Glomerular endothelial cell (primary cell): ENCODE measurements at places on chromosomes 6 and 20. TPM values are rescaled to one million over a fixed set of nuclear protein-coding genes. Genes with fewer than 3 reads are reported as not detected.

DNA sequence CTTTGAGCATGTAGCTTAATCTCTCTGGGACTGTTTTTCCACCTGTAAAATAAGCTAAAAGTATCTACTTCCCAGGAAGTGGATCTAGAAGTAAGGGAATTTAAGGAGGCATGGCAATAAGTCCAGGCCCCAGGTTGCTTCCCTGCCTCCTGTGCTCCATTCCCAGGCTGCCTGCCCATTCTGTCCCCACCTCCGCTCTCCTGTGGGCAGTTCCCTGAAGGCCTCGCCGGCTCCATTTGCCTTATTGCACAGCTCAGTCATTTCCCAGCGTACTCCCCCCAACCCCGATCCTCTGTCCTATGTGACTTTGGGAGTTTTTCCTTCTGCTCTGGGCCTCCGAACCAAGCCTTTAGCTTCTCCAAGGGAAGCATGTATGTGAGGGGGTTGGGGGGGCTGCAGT lies 4.6 kb downstream of the SLC29A1 start:
- DNase-seq = no peak

PTCHD4 gene
- total RNA-seq = 8.0 and 17.8 TPM in 2 replicates

DNA sequence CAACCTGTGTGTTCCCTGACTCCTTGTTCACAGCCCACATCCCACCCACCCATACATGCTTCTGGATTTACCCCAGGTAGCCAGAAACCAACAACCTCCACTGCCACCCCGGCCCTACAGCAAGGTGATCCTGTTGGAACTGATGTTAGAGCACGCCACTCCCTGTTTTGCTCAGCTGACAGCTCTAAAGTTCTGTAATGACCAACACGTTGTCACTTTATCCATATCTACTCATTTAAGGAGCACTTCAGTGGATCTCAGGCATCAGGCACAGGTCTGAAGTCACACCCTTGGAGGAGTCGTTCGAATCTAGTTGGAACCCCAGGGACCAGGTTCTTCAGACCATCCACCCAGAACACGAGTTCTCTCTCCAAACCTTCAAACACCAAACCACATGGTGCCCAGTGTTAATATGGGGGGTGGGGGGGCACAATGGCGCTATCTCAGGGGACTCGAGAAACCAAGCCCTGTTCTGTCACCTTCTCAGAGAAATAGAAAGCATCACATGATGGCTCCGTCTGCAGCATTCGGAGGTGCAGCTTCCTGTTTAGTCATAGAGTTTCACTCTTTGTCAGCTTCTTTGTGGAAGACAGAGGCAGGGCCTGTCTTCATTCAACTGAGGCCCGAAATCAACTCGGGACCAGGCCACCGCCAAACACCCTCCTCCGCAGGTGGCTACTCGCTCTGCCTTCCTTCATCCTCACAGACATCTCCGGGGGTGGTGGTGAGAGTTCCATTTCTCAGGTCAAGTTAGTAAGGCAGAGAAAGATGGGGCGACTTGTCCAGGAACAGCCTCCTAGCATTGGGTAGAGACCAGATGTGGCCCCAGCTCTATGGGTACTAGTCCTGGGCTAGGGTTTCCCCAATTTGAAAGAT lies 142.2 kb downstream of the NFATC2 start:
- DNase-seq = no peak

DNA sequence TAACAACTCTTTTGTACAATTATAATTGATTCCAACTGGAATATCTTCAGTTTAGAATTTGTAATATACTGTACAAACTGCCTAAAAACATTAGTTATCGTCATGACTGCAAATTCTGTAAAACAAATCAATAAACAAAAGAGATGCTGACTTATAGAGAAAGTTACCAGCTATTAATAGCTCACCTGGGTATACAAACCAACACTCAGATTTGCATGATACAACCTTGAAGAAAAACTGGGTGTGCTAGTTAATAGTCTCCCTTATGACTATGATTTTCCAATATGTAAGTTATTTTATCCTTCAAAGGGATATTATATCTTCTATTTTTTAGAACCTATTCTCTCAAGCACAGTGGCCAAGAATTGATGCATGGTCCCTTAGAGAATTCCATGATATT lies 698.5 kb downstream of the FRK start:
- DNase-seq = no peak

GRCh38 chr6:124669713-124670480 lies 292.3 kb upstream of the RNF217 start:
- no peak for DNase-seq

RIPPLY2 gene
- total RNA-seq = not detected in 2 replicates

BPIFB4 gene
- not detected in 2 replicates for total RNA-seq

GRCh38 chr6:75429061-75429703 lies 64.4 kb downstream of the FILIP1 start:
- no peak for DNase-seq

- no peak for DNase-seq
Observed at GRCh38 chr20:41643504-41643938, 25.3 kb upstream of the CHD6 start.

DNA sequence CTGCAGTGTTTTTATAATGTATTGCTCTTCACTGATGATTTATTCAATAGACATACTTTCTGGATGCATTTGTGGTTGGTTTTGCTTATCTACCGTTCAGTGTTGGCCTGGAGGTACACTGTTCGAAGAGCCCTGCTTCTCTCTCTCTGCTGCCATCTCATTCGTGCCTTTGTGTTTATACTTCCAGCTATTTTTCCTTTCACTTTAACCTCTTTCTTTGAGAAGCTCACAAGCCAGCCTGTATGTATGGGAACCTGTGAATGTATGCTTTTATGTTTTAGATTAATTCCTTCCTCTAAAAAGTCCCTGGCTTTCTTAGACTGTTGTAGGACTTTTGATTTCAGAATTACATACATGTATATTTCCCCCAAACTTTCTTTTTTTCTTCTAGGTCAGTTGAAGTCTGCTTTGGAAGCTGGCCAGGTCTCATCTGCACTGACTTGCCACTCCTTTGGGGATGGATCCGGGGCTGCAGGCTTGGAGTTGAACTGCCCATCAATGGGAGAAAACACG lies 83.0 kb downstream of the SCAND1 start:
- DNase-seq = no peak

DNA sequence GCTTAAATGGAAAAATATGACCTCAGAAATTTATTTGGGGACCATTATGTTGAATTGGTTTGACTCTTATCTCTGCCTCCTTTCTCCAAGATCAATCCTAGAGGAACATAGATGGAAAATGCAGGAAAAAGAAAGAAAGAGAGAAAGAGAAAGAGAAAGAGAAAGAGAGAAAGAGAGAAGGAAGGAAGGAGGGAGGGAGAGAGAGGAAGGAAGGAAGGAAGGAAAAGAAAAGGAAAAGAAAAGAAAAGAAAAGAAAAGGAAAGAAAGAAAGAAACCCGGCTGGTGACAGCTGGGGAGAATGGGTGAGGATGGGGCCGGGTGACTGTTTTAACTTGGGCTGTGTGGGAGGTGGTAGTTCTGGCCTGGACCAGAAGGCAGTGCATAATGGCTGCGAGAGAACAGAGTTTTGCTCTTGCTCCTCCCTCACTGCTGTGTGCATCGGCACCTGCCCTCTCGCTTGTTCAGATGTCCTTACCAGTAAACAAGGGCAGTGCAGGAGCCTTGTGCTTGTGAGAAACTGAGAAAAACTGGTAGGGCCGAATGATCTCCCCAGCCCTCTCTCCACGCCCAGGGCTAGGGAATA lies 24.7 kb downstream of the GLO1 start:
- DNase-seq = no peak

DNA sequence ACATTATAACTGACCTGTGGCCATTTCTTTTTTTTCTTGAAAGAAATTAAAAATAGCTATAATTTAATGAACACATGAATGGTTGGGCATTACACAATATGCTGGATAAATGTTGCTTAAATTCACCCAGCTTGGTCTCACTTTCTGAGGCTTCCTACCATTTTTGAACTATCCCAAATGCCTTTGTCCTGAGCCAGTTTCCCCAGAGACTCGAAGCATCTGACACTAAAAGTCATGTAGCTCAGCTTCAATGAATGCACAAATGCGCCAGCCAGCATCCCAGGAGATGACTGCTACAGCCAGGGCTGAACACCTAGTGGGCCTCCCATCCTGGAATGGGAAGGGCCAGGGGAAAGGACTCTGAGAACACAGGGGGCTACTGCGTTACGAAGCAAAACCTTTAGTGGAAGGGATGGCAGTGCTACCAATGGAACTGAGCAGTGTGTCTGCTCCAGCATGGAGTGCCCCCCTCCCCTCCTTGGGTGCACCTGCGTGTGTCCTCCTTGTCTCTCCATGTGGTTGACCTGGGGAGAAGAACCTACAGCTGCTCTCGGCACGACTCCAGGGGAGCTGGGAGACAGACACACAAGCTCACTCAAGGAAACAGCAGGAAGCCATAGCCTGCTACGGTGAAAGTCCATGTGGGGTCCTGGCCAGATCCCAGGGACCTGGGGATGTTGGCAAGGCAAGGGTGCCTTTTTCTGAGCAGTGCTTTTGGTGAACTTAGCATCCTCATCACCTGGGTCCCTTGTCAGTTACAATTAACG lies 60.9 kb downstream of the IRF4 start:
- no peak for DNase-seq

DNA sequence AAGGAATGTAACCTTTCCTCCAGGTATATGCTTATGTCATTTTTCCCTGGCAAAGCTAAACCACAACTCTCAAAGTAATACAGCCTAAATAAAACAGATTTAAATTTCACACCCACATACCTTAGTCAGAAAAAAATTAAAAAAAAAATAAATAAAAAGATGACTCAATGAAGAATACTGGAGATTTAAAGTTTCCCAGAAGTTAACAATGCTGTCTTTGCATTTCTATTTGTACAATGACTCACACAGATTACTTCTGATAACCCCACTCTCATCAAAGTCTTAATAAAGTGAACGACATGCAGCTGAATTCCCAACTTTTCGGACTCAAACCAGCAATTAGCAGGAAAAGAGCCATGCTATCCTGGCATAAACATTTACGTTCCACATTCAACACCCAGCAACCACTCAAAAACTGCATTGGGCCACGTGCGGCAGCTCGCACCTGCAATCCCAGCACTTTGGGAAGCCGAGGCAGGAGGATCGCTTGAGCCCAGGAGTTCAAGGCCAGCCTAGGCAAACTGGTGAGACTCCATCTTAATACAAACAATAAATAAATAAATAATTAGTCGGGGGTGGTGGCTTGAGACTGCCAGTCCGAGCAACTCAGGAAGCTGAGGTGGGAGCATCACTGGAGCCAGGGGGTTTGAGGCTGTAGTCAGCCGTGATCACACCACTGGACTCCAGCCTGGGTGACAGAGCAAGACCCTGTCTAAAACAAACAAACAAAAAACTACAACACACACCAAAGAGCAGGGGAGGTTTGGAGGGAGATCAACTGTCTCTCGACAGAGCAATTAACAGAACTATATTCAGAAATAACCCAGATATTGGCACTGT lies 130.5 kb downstream of the WDR27 start:
- DNase-seq = peak; percentile 14

- DNase-seq = no peak
Observed at GRCh38 chr20:40491009-40491590, 197.9 kb downstream of the MAFB start.

ALDH8A1 gene
- 0.10 and 0.18 TPM in 2 replicates for total RNA-seq

HLA-B gene
- 1,037 and 2,213 TPM in 2 replicates for total RNA-seq

DNA sequence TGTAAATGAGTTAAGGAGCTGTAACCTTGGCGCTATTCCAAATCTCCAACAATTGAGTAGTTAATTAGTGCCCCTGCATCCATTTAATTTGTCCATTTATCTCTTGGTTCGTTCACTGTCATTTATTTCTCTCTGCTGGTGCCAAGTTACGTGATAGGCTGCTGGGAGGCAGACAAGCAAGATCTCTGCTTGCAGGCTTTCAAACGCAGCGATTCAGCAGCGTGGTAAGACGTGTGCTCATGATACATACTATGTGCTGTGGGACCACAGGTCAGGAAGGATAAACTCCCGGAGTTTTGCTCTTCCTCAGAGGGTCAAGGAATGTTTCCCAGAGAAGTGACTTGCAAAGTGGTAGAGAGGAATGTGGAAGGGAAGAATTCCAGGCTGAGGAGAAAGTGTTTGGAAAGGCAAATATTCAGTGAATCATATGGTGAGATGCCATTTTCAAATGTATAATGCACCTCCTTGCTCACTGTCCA lies 46.4 kb downstream of the UTRN start:
- DNase-seq = no peak

SCGN gene
- total RNA-seq = not detected in 2 replicates

TRERF1 gene
- total RNA-seq = 1.2 and 2.5 TPM in 2 replicates
